ENCODE measurements at places on chromosomes 3 and 15. TPM values are rescaled to one million over a fixed set of nuclear protein-coding genes. Genes with fewer than 3 reads are reported as not detected.

- no peaks in the 10 kb centered on the region for H3K27me3 ChIP-seq
- DNase-seq = no peak
- H3K27ac ChIP-seq = no peak overlapping the region
- no peaks in the 10 kb centered on the region for H3K4me1 ChIP-seq
- no peak overlapping the region for H3K4me3 ChIP-seq
- H3K36me3 ChIP-seq = peaks cover 23% of the 10 kb centered on the region
Measured at GRCh38 chr3:175737646-175738572, 878.8 kb downstream of the NAALADL2 start.

DNA sequence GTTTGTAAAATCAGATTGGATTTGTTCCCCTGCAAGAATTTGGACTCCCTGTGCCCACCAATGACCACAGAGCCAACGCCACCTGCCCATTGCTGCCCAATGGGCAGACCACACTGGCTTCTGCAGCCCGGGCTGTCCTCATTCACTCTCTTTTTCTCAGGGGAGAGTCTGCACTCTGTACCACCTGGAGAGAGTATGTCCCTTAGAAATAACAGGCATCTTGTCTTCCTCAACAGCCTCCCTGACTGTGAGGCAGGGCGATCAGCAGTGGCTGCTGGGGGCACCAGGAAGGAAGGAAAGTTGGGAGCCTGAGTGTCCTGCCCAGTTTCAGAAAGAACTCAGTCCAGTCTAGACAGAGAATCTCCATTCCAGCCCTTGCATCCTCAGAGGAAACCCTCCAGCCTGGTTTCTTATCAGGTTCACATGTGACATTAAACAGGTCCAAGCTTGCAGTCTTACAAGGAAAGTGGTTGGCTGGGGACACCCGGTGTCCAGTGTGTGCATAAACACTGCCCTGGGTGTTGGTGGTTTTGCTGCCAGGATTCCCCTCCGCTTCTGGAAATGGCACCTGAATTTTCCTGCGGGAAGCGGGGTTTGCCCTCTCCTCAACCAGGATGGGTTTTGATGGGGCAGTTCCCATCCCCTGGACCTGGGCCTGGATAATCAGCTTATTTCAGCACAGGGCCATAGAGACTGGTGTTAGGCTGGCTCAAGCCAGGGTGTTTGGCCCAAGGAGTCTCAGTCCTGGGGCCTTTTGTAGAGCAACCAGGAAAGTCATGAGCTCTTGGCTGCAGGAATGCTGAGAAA, 37.2 kb downstream of the SSUH2 start:
- H3K27ac ChIP-seq = no peak overlapping the region
- no peaks in the 10 kb centered on the region for H3K4me1 ChIP-seq
- H3K36me3 ChIP-seq = peaks cover 13% of the 10 kb centered on the region
- H3K4me3 ChIP-seq = no peak overlapping the region

- H3K4me1 ChIP-seq = no peaks in the 10 kb centered on the region
- no peak overlapping the region for H3K27ac ChIP-seq
- peak; percentile 56 for DNase-seq
- H3K4me3 ChIP-seq = no peak overlapping the region
- H3K27me3 ChIP-seq = no peaks in the 10 kb centered on the region
Measured at GRCh38 chr3:30567139-30567753, 39.2 kb upstream of the TGFBR2 start.

Gene TMEM45A
- 10.1 TPM for total RNA-seq
